A549 treated with GW870086 at 1 μM for 4 hours (cell line): ENCODE measurements at places on chromosomes 1 and 21. TPM values are rescaled to one million over a fixed set of nuclear protein-coding genes. Genes with fewer than 3 reads are reported as not detected.

The GBP4 gene
- 0.02 to 0.05 TPM (median 0.02 TPM) in 3 of 5 replicates, not detected in the others for total RNA-seq

The SPRR4 gene
- not detected in 5 replicates for total RNA-seq

The RIIAD1 gene
- total RNA-seq, result not detected in 5 replicates

The RUNX3 gene
- 4.4 to 6.8 TPM (median 5.3 TPM) in 5 replicates for total RNA-seq
